ENCODE measurements at places on chromosomes 16 and 17.

DNA sequence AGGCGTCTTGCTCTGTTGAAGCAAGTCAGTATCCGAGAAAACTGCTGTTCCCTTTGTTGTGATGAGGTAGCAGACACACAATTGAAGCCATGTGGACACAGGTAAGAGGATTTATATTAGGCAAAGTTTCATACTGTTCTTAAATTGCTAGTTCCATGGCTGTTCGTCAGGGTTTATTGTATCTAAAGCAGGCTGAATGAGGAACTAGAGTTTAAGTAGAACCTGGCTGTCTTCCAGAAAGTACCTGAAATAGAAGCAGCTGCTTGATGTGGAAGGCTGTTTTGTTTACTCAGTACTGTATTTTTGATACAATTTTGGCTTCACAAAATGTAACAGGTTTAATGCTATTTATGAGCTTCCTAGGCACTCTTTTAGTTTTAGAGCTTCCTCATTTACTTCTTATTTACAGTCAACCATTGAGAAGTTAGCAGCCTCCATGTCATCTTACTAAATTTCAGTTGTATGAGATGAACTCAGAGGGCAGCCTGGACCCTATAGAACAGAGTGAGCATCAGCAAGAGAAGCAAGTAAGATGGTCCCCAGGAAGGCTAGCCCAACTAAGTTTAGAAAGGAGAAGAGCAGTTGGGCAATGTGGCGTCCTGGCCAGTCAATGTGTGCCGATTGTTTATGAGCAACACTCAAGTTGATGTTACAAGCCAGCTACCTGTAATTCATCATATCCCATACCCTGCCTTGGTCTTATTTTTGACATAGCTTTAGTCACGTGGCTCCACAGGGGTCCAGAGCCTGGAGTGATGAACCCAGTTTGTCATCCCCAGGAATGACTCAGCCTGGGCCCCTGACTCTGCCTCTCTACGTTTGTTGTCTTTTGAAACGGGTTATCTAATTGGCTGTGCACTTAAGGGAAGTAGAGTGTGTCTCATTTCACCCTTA lies 9.7 kb upstream of the ARL2BP start:
- DNase-seq: no peak
- peaks cover 4% of the 10 kb centered on the region for H3K4me1 ChIP-seq
- no peak overlapping the region for H3K4me3 ChIP-seq
- H3K27me3 ChIP-seq: no peaks in the 10 kb centered on the region
- H3K36me3 ChIP-seq: peaks cover 57% of the 10 kb centered on the region
- H3K27ac ChIP-seq: no peak overlapping the region

DNA sequence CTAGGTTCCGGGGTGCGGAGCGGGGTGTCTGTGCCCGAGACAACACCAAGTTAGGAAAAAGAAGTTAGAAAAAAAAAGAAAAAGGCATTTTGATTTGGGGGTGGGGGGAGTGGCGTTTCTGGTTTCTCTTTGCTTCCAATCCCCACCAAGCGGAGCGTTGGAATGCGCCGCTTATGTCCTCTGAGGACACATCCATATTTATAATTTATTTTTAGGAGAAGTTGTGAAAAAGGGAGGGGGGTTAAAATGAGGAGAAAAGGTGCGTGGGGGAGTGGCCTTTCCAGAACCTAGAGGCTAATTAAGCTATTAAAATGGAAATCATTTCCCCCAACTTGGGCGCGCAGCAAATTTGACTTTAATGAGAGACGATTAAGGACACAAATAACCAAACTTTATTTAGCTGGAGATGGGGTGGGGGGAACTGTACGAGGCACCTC lies 232.1 kb downstream of the MRTFB start:
- peaks cover 12% of the 10 kb centered on the region for H3K4me1 ChIP-seq
- DNase-seq: no peak
- no peaks in the 10 kb centered on the region for H3K36me3 ChIP-seq
- no peak overlapping the region for H3K27ac ChIP-seq
- H3K4me3 ChIP-seq: peak overlapping the region; percentile 78
- H3K27me3 ChIP-seq: peaks cover 23% of the 10 kb centered on the region

DNA sequence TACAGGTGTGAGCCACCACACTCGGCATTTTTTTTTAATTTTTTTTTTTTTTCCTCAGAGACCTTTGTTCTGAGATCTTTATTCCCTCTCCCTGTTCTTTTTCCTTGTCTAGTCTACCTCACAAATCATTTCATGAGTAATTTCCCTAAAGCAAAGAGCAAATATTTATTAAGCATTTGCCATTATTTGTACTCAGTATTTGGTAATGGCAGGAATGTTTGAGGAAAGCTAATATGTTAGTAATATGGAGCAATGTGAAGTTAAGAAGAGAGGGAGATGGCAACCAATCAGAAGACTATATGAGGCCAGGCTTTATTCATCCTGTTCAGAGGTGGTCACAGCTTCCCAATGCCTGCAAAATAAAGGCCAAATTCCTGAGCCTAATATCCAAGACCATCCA lies 13.3 kb downstream of the CENPV start:
- no peak overlapping the region for H3K27ac ChIP-seq
- no peak for DNase-seq
- H3K4me1 ChIP-seq: peaks cover 2% of the 10 kb centered on the region
- no peak overlapping the region for H3K4me3 ChIP-seq
- no peaks in the 10 kb centered on the region for H3K27me3 ChIP-seq

- DNase-seq: no peak
- no peak overlapping the region for H3K4me3 ChIP-seq
- H3K27ac ChIP-seq: no peak overlapping the region
- peaks cover 19% of the 10 kb centered on the region for H3K4me1 ChIP-seq
- H3K36me3 ChIP-seq: no peaks in the 10 kb centered on the region
- H3K27me3 ChIP-seq: peaks cover 18% of the 10 kb centered on the region
Observed at GRCh38 chr17:74451557-74451956, 14.9 kb upstream of the CD300A start.

- H3K4me3 ChIP-seq: peak overlapping the region; percentile 97
- H3K4me1 ChIP-seq: peaks cover 18% of the 10 kb centered on the region
- no peak for DNase-seq
- peak overlapping the region; percentile 87 for H3K27ac ChIP-seq
Observed at GRCh38 chr17:2030779-2031163, 818 bp downstream of the DPH1 start.

DNA sequence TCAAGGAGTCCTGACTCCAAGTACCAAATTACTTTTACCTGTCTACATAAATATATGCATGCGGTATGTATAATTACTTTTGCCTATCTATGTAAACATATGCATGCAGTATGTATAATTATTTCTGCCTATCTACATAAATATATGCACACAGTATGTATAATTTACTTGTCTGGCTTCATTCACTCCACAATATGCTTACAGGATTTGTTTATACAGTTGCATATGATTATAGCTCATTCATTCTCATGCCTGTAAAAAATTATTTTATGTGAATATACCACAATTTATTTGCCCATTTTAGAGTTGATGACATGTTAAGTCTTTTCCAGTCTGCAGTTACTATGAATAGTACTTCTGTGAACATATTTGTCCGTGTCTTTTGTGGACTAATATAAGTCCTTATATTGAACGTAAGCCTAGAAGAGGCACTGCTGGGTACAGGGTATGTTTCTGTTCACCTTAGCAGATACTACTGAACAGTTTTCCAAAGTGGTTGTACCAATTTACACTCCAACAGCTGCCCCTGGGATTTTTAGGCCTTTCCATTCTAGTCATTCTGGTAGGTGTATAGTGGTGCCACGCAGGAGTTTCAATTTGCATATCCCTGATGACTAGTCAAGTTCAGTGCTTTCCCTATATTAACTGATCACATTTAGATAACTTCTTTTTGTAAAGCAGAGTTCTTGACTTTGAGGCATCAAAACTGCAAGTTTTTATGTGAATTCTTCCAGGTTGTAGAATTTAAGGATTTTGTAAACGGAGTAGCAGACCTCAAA lies 47.0 kb downstream of the MARVELD3 start:
- DNase-seq: no peak
- no peaks in the 10 kb centered on the region for H3K27me3 ChIP-seq
- H3K4me3 ChIP-seq: no peak overlapping the region
- H3K36me3 ChIP-seq: peaks cover 22% of the 10 kb centered on the region
- H3K4me1 ChIP-seq: peaks cover 2% of the 10 kb centered on the region
- H3K27ac ChIP-seq: no peak overlapping the region

DNA sequence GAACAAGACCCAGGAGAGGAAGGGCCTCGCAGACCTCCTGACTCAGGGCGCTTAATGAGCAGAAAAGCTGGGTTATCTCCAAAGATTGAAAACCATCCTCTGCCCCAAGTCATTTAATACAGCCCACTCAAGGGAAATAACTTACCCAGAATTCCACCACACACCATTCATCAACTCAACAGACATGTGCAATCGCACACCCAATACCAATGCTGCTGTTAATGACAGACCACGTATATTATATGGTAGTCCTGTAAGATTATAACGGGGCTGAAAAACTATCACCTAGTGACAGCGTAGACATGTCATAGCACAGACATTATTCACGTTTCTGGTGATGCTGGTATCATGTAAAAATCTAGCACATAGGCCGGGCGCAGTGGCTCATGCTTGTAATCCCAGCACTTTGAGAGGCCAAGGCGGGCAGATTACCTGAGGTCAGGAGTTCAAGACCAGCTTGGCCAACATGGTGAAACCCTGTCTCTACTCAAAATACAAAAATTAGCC lies 52.5 kb upstream of the HELZ start:
- H3K27ac ChIP-seq: no peak overlapping the region
- H3K4me1 ChIP-seq: peaks cover 2% of the 10 kb centered on the region
- no peak overlapping the region for H3K4me3 ChIP-seq
- no peaks in the 10 kb centered on the region for H3K27me3 ChIP-seq

GRCh38 chr17:17824119-17824782 lies 12.5 kb downstream of the SREBF1 start:
- peak overlapping the region; percentile 78 for H3K4me3 ChIP-seq
- H3K36me3 ChIP-seq: peaks cover 26% of the 10 kb centered on the region
- H3K4me1 ChIP-seq: peaks cover 83% of the 10 kb centered on the region
- H3K27ac ChIP-seq: peak overlapping the region; percentile 93
- no peak for DNase-seq

GRCh38 chr16:27551036-27551435 lies 1.1 kb downstream of the KATNIP start:
- H3K27ac ChIP-seq: no peak overlapping the region
- peaks cover 33% of the 10 kb centered on the region for H3K4me1 ChIP-seq
- H3K4me3 ChIP-seq: peak overlapping the region; percentile 92
- H3K36me3 ChIP-seq: peaks cover 15% of the 10 kb centered on the region
- H3K27me3 ChIP-seq: peaks cover 1% of the 10 kb centered on the region

DNA sequence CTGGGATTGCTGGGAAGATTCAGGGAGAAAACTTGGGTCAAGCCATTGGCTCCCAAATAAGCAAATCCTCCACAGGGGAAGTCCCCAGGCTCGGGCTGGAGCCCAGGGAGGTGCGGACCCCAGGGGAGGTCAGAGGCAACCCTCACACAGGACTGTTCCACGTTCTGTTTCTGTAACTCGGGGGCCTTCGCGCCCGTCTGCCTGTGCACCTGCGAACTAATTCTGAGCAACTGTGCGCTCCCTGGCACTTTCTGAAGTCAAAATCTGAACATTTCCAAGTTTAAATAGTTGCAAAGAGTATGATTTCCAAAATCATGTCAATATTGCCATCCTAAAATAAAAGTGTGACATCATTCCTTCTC lies 16.8 kb downstream of the TIMM22 start:
- DNase-seq: no peak
- H3K27me3 ChIP-seq: no peaks in the 10 kb centered on the region
- no peaks in the 10 kb centered on the region for H3K4me1 ChIP-seq
- peaks cover 2% of the 10 kb centered on the region for H3K36me3 ChIP-seq
- no peak overlapping the region for H3K4me3 ChIP-seq
- H3K27ac ChIP-seq: no peak overlapping the region

DNA sequence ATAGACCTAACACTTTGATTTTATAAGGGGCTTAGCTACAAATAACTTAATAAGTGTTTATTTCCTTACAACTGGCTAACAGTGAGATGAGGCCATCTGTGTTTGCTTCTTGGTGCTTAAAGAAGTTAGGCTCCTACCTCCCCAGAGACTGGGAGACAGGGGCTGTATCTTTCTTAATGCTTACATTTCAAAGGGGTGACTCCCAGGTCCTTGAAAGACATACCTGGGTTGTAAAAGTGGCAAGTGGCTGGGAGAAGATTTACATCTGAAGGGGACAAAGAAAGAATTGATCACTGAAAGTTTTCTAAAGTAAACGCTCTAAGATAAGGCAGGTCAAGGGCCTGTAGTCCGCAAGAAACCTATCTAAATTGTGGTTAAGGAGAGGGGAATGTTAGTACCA lies 196.8 kb downstream of the CNTNAP4 start:
- H3K4me3 ChIP-seq: no peak overlapping the region
- no peak for DNase-seq
- H3K27me3 ChIP-seq: no peaks in the 10 kb centered on the region
- no peaks in the 10 kb centered on the region for H3K4me1 ChIP-seq
- no peak overlapping the region for H3K27ac ChIP-seq

GRCh38 chr16:12240036-12240435 lies 263.5 kb downstream of the SNX29 start:
- no peaks in the 10 kb centered on the region for H3K27me3 ChIP-seq
- no peaks in the 10 kb centered on the region for H3K4me1 ChIP-seq
- no peak overlapping the region for H3K27ac ChIP-seq
- DNase-seq: no peak
- H3K36me3 ChIP-seq: no peaks in the 10 kb centered on the region

GRCh38 chr16:68776821-68777485 lies 39.9 kb downstream of the CDH1 start:
- no peak overlapping the region for H3K4me3 ChIP-seq
- no peaks in the 10 kb centered on the region for H3K36me3 ChIP-seq
- H3K27me3 ChIP-seq: peaks cover 15% of the 10 kb centered on the region
- peaks cover 15% of the 10 kb centered on the region for H3K4me1 ChIP-seq
- peak; percentile 82 for DNase-seq

DNA sequence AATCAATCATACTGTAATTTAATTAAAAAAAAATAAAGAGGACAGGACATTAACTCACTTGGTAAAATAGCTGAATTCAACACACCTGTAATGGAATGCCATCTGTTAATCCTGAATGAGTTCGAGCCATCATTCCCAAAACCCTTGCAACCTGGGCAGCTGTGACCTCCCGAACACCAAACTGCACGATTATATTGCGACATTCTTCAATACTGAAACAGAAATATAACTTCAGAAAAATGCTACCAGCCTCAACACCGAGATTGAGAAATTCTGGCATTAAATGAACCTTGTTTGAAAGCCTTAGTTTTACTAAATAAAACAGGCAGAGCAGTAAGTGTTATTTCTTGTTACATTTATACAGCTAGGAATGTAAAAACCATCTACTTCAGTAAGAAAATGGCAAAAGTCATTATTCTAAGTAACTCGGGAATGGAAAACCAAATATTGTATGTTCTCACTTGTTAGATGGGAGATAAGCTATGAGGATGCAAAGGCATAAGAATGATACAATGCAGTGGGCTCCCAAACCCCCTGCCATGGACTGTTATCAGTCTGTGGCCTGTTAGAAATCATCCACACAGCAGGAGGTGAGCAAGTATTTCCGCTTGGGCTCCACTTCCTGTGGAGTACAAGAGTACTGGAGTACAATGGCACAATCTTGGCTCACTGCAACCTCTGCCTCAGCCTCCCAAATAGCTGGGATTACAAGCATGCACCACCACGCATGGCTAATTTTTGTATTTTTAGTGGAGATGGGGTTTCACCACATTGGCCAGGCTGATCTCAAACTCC lies 46.5 kb downstream of the CNOT1 start:
- peaks cover 5% of the 10 kb centered on the region for H3K4me1 ChIP-seq
- no peak for DNase-seq
- H3K27me3 ChIP-seq: no peaks in the 10 kb centered on the region
- peaks cover 66% of the 10 kb centered on the region for H3K36me3 ChIP-seq
- H3K27ac ChIP-seq: no peak overlapping the region
- no peak overlapping the region for H3K4me3 ChIP-seq

GRCh38 chr16:58883131-58883530 lies 149.0 kb upstream of the GOT2 start:
- no peak overlapping the region for H3K27ac ChIP-seq
- no peak for DNase-seq
- H3K4me3 ChIP-seq: no peak overlapping the region
- H3K36me3 ChIP-seq: no peaks in the 10 kb centered on the region
- H3K4me1 ChIP-seq: no peaks in the 10 kb centered on the region

All from activated CD4-positive, alpha-beta T cell treated with anti-CD3 and anti-CD28 coated beads, Interleukin-2, amount 10 ng/mL, durations not matched to agents 24 days and 14 days (primary cell).